ENCODE measurements at places on chromosomes 6 and 20.

- DNase-seq: no peak
These were observed 6.8 kb upstream of the USP49 start for GRCh38 chr6:41901882-41902519.

DNA sequence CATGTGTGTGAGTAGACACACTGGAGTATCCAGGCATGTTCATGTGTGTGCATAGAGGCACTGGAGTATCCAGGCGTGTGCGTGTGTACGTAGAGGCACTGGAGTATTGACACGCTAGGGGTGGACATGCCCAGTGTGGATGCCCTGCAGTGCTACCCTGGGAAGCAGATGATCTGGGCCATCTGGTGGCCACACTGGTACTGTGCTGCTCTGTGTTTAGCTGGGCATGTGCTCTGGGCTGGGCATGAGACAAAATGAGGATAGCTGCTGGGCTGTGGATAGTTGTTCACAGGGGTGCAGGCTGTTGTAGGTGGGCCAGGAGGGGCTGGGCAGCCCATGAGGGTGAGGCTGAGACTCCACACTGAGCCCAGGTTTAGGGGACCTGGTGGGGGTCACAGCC is 24.0 kb upstream of the NPBWR2 start:
- no peak for DNase-seq

GRCh38 chr6:54846857-54847674 is 495 bp downstream of the FAM83B start:
- no peak for DNase-seq

DNA sequence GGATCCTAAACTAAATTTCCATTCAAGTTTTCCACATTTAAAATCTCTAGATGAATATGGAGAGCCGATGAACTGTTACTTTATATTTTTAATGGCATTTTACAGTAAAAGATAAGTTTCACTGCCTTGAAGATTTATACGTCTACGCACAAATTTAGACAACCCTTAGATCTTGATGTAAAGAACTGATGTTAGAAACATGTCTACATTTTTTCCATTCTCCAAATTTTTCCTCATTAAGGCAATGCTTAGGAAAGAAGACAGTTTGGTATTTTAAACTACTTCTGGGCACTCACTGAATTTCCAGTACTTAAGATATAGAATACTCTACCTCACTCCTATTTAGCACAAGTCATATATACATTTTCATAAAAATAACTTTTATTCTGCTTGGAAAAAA is 45.4 kb downstream of the ME1 start:
- DNase-seq: no peak

DNA sequence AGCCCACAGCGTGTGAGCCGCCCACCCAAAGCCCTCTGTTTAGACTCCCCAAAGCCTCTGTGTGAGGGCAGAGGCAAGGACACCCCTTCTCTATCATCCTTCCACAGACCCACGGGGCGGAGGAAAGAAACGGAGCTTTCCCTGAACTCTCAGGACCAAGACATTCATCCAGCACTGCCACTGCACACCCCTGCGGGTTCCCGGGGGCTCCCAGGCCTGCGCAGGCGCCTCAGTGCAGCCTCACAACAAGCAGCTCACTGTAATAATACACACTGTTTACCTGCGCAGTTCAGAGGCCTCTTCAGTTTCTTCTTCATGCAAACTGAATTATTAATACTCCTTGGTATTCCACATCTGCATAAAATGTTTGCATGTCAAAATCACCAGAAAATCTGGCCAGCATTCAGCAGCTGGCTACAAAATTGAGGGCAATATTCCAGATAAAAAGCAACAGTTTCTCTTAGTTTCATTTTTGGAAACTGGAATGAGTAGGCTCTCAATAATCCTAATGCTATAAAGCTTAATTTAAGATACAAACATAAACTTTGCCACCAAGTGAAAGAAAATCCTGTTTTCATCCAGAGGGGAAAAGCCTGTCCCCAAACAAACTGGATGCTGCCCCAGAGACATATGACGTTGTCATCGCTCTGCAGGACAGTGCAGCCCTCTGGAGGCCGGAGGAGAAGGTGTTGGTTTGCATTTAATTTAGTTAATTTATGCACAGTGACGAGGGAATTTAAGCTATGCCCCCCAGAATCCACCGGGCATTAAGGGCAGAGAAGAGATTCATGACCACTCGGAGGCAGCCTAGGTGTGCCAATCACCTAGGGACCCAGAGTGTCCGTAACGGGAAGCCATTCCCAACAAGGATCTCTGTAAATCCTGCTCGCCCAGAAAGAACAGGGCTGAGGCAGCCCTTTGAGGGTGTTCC is 45.3 kb downstream of the NINL start:
- peak; percentile 38 for DNase-seq

DNA sequence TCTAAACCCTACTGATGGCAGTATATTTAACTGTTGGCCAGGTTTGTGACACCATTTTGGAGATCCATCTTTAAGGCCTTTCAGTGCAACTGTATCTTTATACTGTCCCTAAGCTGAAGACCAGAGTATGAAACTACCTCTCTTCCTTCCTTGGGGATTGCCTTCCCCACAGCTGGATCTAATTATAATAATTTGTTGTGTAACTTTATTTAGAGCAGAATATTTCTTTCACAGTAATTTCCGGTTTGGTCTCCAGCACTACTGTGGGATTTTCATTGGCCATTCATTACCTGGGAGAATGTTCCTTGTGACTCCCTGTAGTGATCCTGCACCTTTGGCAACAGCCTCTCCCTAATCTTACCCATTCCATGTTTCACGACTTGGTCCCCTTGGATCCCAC is 75.2 kb downstream of the AKAP7 start:
- DNase-seq: no peak

- DNase-seq: no peak
These were observed 93.7 kb downstream of the ZFAND3 start for GRCh38 chr6:37913210-37913609.

GRCh38 chr6:12962987-12963386 is 246.4 kb downstream of the PHACTR1 start:
- no peak for DNase-seq

GRCh38 chr6:154206141-154206540 is 150.5 kb downstream of the IPCEF1 start:
- DNase-seq: no peak

GRCh38 chr6:169185692-169186485 is 67.8 kb downstream of the THBS2 start:
- no peak for DNase-seq

DNA sequence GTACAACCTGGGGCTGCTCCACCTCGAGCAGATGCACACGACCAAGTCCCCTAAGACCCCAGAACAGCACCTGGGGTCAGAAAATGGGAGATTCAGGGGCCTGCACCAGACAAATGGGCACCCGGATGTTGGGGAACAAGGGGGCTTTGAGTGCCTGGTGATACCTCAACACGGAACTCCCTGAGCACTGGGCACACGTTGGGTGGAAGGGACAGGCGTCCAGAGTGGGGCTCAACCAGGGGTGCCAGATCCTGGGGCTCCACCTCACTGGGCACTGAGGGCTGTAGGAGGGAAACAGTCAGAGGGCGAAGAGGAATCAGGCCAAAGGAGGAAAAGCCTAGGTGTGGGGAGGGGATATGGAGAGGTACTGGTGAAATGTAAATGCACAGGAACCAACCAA is 33.5 kb upstream of the SPAG4 start:
- DNase-seq: no peak

DNA sequence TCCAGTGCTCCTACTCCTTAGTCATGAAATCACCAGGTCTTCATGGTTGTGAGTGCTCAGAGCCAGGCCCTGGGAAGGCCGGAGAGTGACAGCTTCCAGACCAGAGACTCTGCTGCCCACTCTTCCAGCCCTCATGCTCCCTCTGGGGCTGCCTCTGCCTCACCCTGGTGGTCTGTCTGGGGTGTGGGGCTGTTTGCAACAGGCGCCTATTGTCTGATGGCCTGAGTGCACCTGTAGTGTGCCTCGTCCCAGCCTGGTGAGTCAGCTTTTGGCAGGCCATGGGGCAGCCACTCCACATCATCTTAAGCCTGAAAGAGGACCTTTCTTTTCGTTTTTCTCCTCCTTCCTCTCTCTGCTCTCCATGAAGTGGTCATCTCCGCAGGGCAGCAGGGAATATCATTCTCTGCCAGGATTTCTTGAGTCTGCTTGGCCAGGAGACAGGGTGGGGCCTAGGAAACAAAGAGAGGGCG is 173.8 kb downstream of the VEGFA start:
- no peak for DNase-seq

GRCh38 chr6:155274106-155274505 is 10.3 kb downstream of the CLDN20 start:
- no peak for DNase-seq

DNA sequence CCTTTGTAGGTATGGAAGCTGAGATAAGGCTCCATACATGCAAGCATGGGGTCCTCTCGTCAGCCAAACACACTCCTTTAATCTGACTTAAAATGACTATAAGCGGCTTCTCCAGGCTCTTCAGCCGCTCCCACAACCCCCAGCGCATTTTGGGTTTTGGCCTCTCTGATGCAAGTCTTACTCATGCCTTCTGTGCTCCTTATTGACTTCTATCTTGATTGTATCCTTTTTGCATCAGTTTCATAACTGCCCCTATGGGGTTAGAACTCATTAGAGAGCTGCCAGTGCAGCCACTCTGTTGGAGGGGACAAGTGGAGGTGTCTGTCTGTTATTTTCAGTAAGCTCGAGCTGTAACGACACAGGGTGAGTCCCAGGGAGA is 70.1 kb upstream of the TAB2 start:
- no peak for DNase-seq

- DNase-seq: no peak
These were observed 18.0 kb upstream of the BCAS1 start for GRCh38 chr20:54088430-54088829.

DNA sequence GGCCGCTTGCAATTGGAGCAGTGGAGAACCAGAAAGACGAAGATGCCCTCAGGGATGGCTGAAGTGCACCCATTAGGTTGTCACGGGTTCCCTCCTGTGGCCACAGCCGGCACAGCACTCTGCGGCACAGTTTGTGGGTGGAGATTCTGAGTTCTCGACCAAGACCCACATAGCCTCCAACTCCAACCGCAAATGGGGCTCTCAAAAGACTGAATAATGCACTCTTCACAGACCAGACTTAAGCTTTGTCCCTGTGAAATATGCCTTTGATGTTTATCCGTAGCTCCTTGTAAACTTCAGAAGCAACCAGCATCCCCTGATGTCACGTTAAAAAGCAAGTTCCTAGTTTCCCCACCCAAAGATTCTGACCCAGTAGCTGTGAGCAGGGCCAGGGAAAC is 934 bp upstream of the CST9 start:
- DNase-seq: peak; percentile 77

GRCh38 chr20:12575352-12576095 is 433.2 kb upstream of the SPTLC3 start:
- peak; percentile 79 for DNase-seq

GRCh38 chr20:31661625-31662371 is 24.1 kb downstream of the COX4I2 start:
- DNase-seq: peak; percentile 86

GRCh38 chr6:89252907-89253306 is 35.7 kb upstream of the GABRR1 start:
- DNase-seq: no peak

DNA sequence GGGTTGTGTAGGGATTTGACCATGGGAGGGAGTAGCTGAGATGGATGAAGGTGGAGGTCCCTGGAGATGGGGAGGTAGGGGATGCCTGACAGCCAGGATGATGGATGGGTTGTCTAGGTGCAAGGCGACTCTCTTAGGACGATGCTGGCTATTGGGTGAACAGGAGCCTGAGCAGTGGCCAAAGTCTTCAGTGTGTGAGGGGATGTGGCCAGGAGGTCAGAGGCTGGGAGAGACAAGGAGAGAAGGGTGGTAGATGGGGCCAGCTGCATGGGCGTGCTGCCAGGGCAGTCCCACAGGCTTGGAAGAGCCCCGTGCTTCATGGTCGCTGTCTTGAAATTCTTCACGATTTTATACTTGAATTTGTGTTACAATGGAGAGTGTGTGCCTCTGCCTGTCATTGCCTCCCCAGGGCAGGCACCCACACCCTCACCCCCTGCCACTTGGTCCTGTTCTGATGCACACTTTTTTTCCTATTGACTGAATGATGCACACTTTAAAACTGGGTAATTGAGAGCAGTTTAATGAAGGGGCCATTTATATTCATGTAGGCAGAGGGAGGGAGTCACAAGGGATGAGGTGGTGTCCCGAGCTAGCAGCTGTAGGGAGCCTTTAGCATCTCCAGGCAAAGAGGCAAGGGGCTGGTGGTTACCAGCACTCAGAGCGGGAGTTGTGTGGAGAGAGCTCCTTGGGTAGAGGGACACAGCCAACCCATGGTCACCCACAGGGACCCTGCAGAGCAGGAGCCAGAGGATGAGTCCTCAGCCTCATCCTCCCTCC is 120.7 kb downstream of the DHX35 start:
- no peak for DNase-seq

DNA sequence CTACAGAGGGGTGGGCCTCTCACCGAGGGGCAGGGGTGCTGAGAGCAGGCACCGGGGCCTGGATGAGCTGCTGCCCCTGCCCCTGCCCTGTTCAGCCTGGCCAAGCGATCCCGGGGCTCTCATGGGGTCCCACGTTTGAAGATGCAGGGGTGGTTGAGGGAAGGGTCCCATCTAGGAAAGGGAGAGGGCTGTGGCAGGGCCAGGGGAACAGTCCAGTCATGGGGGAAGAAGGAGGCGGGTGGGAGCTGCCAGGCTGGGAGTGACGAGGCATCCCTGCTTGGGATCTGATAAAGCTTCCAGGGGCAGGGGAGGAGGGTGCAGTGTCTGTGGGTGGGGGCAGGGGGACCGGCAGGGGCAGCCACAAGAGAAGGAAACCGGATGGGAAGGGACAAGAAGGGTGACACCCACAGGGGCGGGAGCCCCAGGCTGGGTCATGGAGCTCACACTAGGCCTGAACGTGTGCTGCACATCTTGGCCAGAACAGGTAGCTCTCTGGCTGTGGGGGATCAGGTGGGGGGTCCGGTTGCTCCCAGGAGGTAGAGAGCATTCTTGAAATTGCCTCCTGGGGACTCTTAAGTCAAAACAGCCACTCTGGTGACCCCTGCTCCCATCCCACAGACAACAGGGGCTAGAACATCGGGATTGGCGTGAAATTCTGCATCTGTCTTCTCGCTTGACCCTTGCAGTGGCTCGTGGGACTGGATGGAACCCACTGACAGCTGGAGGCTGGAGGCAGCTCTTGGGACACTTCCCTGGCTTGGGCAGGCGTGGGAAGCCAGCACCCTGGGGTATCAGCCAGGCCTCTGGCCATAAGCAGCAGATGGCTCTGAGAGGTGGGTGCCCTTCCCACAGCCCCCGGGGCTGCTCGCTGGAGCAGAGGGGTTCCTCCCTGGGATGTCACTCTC is 58.0 kb upstream of the GATA5 start:
- DNase-seq: no peak

DNA sequence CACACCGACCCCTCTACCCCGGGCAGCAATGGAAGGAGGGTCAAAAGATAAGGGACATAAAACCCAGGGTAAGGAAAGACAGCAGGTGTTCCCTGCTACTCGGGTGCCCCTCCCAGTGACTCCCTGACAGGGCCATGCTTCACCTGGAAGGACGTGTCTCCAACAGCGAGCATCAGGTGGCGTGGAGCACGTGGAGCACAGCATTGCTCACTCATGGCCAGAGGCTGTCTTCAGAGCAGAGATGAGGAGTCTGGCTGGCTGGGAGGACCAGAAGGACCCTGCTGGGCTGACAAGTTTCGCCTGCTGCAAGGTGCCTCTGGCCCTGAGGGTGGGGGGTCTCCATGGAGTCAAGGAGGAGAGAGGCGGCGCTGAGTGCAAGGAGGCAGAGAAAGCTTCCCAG is 15.3 kb upstream of the CDH22 start:
- no peak for DNase-seq

All from left ventricle myocardium inferior (tissue), 1 donor.